ENCODE measurements at places on chromosomes 3 and 15.

DNA sequence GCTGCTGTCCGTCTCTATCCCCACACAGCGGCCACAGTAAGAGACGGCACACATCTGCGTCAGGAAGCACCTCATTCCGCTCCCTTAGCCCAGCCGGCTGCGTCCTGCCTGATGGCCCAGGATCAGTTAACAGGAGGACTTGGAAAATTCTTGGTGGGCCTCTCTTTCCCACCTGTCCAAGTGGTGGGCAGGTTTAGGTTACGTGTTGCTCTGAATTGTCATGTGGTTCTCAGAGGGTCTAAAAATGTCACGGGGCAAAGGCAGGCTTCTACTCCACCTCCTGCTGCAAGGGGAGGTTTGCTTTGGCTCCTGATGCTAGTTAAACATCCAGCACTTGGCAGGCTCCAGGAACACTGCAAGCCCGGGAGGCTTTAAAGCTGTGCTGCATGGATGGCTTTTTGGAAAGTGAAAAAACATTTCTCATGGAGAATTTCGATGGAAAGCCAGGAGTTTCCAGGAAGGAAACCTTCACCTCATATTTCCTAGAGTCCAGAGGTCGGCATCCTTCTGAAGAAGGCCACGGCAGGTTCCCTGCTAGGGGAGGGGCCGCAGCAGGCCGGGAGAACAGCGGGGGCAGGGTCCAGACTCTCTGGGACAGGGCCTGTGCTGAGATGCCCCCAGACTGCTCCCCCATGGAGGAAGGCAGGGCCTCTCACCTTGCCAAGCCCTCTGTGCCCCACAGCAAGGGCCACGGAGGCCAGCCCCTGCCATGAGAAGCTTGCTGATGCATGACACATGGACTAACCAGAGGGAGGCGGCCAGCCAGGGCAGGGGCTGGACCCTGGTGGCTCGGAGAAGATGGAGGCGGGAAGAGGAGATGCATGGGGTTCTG lies 10.8 kb downstream of the CTSH start:
- no peak for DNase-seq

- no peak for DNase-seq
Observed at GRCh38 chr3:38005076-38006020, 14.8 kb downstream of the VILL start.

GRCh38 chr3:68996356-68996995 lies 17.0 kb downstream of the EOGT start:
- no peak for DNase-seq

DNA sequence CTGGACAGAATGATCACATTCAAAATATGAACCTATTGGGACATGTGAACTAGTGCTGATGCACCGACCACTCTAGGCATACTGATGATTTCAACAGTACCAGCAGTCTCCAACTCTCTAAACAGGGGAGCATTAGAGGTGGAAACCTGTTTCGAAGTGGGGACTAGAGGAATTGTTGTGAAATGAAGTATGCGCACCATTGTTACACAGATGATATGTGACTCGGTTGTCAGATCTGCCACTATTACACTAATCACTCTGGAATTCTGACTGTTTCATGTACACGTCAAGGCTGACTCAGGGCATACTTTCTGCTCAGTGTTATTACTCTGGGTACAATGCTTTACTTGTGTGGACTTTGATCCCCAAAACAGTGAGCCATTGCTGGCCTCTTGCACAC lies 198.2 kb upstream of the UBE2E2 start:
- no peak for DNase-seq

DNA sequence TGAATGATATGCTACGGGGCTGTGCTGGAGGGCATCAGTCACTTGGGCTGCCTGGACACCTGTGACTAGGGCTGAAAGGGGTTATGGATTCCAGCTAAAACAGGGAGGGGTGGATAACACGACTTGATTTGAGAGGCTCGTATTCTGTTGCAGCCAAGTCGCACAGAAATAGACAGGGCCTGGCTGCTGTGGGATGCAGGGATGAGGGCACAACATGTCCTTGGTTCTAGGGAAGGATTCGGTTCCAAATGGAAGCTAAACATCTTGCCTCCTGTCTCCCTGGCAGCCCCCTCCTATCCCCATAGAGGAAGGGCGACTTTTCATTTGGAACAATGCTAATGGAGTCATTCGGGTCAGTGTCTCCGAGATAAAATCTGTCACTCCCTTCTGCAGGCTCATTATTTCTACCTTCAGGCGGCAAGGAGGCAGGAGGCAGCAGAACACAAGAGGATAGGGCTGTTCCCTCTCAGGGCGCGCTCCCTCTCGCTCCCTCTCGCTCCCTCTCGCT lies 433.8 kb upstream of the RBMS3 start:
- no peak for DNase-seq

- DNase-seq = no peak
Observed at GRCh38 chr3:119314821-119315220, 20.6 kb downstream of the ARHGAP31 start.

DNA sequence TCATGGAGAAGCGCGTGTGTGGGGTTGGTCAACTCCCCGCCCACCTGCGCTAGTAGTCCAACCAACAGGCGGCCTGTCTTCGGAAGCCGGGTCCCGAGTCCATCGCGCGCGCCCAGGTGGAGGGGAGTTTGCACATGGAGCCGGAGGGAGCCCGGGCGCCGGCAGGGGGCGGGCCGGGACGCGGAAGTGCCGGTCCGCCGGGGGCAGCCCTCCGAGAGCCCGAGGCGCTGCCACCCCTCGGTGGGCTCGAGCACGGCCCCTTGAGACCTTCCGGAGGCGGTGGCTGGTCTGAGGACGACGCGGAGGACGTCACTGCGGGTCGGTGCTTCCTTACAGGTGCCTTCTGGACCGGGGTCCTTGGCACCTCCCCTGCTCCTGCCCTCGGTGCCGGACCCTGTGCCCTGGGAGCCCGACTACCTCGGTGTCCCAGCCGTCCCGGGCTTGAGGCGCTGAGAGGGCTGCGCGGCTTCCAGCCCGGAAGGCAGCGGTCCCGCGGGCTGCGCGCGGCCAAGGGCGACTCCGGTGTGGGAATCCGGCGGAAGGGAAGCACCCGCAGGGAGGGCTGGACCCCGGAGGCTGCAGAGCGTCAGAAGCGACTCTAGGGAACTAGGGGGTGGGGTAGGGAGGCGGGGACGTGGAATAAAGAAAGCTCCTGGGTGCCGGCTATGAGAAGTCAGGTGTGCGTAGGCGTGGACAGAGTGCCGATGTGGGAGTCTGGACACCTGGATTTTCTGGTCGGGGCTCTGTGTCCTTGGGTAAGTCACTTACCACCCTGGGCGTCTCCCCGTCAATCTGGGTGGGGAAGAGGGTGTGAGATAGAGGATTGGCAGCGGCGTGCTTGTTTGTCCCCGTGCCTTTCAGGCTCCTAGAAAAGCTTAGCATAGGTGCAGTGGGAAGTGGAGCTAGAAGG lies 212.3 kb downstream of the FGF12 start:
- no peak for DNase-seq

- DNase-seq = no peak
Observed at GRCh38 chr3:45319231-45319995, 69.0 kb upstream of the LARS2 start.

DNA sequence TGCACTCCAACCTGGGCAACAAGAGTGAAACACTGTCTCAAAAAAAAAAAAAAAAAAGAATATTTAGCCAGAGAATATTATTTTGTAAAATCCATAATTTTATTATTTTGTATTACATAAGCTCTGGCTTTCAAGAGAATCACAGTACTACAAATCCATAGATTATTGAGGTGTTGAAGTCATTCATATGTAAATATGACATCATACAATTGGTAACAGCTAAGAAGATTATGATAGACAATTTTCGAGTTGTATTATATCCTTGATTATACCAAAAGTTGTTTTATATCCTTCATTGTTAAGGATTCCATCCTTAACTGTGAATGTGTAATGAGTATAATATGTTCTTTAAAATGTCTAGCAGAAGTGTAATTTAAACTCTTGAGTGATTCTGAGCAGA lies 3.7 kb downstream of the MLF1 start:
- no peak for DNase-seq

- DNase-seq = no peak
Observed at GRCh38 chr15:90171623-90172022, 29.5 kb upstream of the SEMA4B start.
